ENCODE measurements at places on chromosomes 13 and 19. TPM values are rescaled to one million over a fixed set of nuclear protein-coding genes. Genes with fewer than 3 reads are reported as not detected.

The ZNF320 gene
- total RNA-seq = 9.2 TPM

The SMIM44 gene
- total RNA-seq = not detected

DNA sequence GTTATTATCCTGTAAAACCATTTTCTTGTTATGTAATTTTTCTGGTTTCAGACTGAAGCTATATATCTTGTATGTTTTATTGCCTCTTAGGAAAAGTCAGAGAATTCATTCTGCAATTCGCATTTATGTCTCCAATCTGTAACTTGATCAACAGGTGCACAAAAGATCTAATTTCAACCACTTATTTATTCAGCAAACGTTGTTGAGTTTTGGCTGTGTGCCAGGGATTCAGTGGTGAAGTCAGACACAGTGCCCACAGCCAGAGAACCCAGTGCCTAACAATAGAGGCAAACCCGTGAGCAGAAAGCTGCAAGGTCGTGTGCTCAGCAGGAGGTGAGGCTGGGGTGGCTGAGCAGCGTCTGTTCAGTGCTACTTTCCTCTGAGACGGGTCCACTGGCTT is 119.5 kb upstream of the MCF2L start:
- peak; percentile 12 for DNase-seq

DNA sequence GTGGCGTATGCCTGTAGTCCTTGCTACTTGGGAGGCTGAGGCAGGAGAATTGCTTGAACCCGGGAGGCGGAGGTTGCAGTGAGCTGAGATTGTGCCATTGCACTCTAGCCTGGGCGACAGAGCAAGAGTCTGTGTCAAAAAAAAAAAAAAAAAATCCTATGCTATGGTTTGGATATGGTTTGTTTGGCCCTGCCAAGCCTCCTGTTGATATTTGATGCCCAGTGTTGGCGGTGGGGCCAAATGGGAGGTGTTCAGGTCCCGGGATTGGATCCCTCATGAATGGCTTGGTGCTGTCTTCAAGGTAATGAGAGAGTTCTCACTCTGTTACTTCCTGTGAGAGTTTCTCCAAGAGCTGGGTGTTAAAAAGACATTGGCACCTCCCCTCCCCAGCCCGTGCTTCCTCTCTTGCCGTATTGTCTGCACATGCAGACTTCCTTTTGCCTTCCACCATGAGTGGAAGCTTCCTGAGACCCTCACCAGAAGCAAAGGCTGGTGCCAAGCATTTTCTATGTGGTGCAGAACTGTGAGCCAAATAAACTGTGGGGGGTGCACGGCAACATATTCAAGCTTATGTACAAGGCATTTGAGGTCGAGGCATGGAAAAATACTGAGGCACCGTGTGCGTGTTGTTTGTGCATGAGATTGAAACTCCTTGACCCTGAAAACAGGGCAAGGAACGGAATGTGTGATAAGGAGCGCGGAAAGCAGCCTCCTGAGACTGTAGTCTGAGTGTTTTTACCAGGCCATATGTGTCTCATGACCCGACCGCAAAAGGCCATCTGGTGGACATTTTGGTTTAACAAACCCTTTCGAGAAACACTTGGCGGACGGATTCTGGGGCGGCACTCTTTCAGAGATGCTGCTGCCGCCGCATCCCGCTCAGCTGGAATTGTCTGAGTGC is 7.3 kb downstream of the SIGLEC9 start:
- peak; percentile 87 for DNase-seq

- DNase-seq = no peak
Measured at GRCh38 chr13:46210362-46211083, 1.2 kb upstream of the LRRC63 start.
